Cerebellar cortex (tissue), 1 donor: ENCODE measurements at places on chromosomes 12 and 14.

DNA sequence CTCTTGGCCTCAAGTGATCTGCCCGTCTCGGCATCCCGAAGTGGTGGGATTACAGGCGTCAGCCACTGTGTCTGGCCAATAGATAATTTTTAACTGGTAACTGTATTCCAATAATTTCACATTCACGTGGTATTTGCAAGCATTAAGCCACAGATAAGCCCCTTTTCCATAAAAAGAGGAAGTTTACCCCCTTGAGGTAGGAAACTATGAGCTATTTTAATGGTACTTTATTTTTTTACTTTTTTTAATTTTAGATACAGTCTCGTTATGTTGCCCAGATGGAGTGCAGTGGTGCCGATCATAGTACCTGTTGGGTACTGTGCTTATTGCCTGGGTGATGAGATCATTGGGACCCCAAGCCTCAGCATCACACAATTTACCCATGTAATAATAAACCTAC, 42.9 kb upstream of the AP4S1 start:
- DNase-seq = no peak

- no peak for DNase-seq
Measured at GRCh38 chr14:104576232-104576969, 3.2 kb upstream of the C14orf180 start.

DNA sequence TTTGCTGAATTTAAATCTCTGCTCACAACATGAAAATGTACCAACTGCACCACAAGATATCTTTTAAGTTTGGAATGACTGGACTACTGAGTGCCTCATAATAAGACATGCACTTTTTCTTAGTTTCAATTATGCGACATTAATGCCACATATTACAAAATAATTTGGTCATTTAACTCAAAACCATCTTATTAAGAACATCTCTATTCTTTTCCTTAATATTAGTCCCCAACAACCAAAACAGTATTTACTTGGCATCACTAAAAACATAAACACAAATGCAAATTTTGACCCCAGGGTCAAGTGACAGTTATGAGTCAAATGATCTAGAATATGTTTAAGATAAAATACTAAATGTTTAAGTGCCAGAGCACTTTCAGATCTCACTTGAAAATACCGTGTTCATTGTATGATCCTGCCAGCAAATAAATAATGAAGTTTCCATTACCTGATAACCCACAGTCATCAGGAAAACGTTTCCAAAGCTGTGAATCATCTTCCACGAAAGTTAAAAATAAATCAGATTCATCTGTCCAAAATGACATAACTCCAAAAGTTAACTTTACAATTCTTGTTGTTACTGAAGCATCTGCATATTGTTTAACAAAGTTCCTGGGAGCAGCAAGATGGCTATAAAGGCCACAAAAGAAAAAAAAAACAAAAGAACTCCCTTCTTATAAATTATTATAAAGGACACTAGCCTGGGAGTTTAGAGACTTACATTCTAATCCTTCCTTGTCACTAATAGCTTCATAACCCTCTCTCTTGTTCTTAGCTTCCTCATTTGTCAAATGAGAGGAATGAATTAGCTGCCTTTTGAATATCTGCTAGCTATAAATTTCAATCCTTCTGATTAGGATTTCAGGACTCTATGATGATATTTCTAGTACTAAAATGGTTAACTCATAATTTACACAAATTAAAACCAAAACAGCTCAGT, 30.5 kb upstream of the AP4S1 start:
- DNase-seq = no peak

DNA sequence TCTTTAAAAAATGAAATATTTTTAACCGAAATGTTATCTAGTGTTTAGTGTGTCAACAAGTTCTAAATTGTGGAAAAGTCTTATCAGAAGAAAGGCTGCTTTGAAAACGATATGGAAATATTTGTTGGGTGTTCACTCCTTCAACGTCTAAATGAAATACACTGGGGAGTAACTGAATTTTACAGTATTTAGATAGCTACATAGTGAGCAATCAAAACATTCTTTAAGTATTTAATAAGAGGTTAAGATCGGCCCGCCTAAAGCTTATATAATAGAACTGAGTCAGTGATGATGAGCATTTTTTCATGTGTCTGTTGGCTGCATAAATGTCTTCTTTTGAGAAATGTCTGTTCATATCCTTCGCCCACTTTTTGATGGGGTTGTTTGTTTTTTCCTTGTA, 228.3 kb downstream of the RAD51B start:
- DNase-seq = no peak

- DNase-seq = no peak
Measured at GRCh38 chr14:86892152-86892956, 1100.6 kb downstream of the GALC start.

GRCh38 chr14:63867933-63868921, 15.4 kb downstream of the SYNE2 start:
- DNase-seq = no peak

GRCh38 chr14:72850360-72850759, 43.5 kb downstream of the DPF3 start:
- DNase-seq = no peak

- no peak for DNase-seq
Measured at GRCh38 chr12:83472772-83473171, 786.1 kb downstream of the TMTC2 start.

DNA sequence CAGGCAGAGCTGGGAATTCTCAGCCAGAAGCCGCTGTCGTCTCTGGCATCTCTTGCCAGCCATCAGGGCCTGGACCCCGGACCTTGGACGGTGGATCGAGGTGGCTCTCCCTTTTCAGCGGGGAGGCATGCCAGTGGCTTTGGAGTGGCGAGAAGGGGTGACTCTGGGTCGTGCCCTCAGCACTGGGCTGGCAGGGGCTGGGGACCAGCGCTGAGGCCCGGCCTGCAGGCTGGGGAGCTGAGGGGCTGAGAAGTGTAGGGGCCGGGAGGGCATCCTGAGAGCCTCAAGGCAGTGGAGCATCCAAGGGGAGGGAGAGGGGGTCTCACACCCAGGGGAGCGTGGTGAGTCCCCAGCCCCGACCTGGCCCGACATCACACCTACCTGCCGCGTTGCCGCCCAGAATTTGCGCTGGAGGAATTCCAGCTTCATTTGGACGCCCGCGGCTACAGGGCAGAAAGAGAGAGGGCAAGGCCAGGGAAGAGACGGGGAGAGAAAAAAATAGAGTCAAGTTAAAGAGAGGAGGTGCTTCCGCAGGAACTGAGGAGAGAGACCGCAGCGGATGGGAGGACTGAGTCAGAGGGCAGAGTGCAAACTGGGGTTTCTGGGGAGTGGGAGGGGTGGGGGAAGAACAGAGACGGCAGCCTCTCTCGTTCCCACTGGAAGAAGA, 9.0 kb upstream of the LRTM2 start:
- no peak for DNase-seq

- no peak for DNase-seq
Measured at GRCh38 chr14:93317875-93318807, 14.7 kb downstream of the BTBD7 start.

DNA sequence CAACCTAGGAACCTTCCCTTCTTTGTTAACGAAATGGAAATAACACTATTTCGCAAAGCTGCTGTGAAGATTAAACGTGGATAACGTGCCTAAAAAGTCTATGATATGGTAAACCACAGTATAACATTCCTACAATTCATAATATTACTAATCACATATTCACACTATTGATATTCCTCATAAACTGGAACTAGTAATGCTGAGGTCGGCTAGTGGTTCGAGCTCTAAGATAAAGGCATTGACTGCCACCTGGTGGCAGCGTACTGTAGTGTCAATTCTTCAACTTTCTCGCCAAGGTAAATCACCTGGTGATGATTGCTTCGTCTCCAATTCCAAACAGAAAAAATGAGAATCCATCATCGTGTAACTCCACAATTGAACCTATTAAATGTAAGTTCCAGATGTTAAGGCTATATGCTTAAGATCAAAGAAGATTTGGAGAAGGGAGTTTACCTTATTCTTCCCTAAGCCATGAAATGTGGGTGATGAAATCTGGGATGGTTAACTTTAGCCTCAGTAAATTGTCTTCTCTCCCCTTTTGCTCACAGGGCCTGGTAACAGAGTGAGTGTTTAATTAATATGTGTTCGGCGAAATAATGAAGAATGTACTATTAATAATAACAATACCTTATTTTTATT, 197.5 kb upstream of the TMEM132C start:
- DNase-seq = peak; percentile 76

DNA sequence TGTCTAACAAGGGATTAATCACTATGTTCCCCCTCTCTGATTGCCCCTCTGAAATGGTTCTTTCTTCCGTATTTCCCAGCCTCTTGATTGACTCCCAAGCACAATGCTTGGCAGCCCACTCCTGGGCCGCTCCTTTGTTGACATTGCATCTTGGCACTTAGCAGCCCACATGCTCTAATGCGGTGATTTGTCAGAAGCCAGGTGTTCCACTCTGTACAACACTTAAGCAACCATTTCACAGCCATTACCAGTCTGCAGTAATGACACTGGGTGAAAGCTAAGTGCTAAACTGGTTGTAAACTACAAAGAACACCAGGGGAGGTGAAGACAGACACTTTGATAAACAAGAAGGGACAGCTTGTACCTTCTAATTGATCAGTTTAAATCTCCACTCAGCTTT, 353.5 kb downstream of the TMEM132D start:
- DNase-seq = no peak

DNA sequence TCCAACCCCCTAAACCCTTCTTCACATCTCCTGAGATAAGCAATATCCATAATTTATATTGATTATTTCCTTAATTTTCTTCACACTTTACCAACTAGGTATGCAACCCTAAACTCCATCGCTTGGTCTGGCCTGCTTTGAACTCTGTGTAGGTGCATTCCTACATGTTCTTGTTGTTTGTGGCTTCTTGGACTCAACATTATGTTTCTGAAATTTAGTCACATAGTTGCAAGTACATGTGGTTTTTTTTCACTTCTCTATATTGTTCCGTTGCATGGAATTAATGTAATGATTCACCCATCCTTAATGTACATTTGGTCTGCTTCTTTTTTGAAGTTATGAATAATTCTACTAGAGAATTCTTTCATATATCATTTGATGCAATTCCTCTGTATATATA, 1.6 kb upstream of the TAS2R30 start:
- no peak for DNase-seq

GRCh38 chr14:50497351-50497750, 35.0 kb downstream of the MAP4K5 start:
- DNase-seq = peak; percentile 18

DNA sequence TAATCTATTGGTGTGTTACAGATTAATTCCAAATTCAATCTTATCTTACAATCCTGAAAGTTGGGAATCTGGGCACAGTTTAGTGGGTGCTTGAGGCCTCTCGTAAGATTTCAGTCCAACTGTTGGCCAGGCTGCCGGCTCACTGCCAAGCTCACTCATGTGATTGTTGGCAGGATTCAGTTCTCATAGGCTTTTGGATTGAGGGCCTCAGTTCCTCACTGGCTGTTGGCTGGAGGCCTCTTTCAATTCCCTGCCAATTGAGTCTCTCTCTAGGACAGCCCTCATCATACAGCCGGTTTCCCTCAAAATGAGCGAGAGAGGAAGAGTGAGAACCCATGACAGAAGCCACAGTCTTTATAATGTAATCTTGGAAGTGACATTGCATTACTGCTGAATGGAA, 123.5 kb upstream of the FBXO33 start:
- no peak for DNase-seq

DNA sequence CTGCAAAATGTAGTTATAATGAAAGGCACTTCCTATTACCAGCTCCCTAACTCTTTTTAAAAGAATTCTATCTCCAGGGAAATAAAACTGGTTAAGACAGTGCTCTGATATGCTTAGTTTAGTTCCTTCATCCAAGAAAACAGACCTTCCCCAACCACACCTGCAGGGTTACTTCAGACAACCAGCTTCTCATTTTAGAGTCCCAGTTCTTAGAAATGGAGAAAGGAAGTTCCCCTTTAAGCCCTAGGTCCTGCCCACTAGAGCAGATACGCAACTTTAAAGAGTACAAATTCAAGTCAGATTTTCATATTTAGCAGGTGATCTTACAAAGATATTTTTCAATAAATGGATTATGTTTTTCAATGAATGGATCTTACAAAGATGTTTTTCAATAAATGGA, 4.4 kb upstream of the WSB2 start:
- DNase-seq = no peak

DNA sequence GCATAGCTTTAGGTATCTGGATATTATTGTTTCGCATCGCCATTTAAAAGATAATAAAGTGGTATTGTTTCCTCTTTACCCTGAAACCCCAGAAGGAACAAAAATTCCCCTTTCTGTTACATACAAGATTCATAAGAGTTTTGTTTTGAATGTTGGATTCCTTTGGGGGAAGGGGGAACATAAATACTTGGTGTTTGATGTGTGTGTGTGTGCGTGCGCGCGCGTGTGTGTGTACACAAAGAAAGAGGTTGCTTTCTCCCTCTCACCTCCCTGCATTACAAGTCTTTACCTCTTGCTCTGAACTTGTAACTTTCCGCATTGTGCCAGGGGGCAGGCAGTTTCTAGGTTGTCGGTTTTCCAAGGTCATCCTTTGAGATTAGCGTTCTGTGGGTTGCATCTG, 76.4 kb downstream of the GPATCH2L start:
- no peak for DNase-seq

DNA sequence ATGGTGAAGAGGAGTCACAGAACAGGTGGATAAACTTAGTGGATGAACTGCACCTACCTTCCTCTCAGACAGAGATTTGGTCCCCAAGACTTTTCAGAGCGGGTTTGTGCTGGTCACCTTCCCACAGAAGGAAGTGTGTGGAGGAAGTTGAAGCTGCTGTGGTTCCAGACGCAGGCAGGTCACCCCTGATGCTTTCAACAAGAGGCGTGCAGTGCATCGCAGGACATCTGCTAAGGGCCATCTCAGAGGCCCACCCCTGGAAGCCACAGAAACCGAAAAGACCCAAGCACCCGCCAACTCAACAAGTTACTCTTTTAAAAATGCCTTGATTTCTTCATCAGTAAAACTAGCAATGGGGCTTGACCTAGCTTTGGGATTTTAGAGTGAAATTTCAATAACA, 1.0 kb upstream of the GPX2 start:
- no peak for DNase-seq

- no peak for DNase-seq
Measured at GRCh38 chr14:104154246-104154645, 15.9 kb downstream of the KIF26A start.

- DNase-seq = no peak
Measured at GRCh38 chr12:62882696-62883095, 52.3 kb downstream of the PPM1H start.

DNA sequence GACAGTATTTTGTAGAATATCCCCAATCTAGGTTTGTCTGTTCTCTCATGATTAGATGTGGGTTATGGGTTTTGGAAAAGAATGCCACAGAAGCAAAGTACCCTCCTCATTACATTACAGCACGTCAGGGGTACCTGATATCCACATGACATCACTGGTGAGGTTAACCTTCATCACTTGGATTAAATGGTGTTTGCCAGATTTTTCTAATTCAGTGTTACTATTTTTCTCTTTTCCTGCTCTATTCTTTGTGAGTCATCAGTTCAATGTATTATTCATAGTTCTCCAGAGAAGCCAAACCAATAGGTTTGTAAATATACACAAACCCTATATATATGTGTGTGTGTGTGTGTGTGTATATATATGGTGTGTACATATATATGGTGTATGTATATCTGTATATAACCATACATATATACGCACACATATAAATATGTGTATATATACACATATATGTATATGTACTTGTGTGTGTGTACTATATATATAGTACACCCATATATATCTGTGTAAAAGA, 131.4 kb downstream of the LMNTD1 start:
- no peak for DNase-seq
